Effector CD4-positive, alpha-beta T cell (primary cell): ENCODE measurements at places on chromosomes 6 and 20.

DNA sequence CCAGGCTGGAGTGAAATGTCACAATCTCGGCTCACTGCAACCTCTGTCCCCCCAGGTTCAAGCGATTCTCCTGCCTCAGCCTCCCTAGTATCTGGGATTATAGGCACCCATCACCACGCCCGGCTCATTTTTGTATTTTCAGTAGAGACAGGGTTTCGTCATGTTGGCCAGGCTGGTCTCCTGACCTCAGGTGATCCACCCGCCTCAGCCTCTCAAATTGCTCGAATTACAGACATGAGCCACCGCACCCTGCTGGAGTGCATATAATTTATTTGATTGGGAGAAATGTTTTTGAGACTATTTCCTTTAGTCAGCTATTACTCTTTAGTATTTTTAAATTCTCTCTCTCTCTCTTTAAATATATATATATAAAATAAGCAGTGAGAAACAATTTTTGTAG, 29.8 kb downstream of the FAM83B start:
- no peak for DNase-seq

DNA sequence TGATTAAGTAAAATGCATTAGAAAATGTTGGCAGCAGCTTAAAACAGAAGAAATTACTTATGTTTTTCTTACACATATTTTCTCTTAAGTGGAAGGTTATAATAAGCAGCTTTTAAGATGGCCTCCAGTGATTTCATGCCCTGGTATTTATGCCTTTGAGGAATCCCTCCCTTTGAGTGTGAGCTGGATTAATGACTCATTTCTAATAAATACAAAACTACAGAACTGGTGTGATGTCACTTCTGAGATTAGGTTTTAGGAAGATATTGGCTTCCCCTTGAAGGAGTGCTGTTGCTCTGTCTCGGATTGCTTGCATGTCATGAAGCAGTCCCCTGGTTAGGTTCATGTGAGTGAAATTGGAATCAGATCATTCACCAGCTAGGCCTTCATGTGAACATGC, 143.2 kb upstream of the EPHA7 start:
- no peak for DNase-seq

GRCh38 chr6:35068644-35069043, 72.5 kb downstream of the TCP11 start:
- no peak for DNase-seq

DNA sequence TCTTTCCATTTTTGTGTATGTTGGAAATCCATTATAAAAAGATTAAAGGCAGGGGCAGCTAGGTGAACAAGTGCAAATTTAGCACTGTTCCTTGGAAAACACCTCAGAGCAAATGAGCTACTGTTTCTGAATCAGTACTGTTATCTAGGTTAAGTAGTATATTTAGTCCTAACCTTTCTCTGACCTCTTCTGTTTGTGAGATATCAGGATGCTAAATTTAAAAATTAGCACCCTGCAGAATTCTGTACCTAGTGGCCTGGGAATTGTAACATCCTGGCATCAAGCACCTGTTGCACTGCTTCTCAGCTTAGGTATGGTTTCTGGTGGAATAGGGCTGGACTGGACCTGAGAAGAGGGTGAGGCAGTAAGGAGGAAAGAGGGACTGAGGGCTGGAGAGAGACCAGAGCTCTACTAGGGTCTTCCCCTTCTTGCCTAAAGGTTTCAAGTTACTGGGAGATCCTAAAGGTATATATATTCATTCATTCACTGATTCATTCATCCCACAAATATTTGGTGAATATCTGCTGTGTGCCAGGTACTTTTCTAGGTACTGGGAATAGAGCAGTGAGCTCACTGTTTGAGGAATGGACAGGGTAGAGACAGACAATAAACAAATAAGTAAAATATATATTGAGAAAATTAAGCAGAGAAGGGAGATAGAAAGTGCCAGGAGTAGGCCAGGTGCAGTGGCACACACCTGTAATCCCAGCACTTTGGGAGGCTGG, 5.2 kb downstream of the ZNF76 start:
- DNase-seq: no peak

DNA sequence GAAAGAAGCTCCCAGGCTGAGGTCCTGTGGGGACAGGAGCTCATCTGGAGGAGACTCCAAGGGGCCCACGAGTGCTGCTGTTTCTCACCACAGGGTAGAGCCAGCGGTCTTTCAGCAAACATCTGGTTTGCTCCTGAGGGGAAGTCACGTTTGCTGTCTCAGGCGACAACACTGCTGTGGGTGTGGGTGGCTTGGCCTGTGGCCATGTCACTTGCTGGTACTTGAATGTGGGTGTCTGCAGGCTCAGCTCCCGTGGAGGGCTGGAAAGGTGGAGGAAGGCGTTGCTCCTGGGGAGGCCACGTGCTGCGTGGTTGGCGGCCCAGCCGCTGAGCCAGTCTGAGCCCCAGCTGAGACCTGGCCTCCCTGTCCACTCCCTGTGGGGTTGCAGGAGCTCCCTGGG, 52.8 kb upstream of the MPC1 start:
- no peak for DNase-seq

DNA sequence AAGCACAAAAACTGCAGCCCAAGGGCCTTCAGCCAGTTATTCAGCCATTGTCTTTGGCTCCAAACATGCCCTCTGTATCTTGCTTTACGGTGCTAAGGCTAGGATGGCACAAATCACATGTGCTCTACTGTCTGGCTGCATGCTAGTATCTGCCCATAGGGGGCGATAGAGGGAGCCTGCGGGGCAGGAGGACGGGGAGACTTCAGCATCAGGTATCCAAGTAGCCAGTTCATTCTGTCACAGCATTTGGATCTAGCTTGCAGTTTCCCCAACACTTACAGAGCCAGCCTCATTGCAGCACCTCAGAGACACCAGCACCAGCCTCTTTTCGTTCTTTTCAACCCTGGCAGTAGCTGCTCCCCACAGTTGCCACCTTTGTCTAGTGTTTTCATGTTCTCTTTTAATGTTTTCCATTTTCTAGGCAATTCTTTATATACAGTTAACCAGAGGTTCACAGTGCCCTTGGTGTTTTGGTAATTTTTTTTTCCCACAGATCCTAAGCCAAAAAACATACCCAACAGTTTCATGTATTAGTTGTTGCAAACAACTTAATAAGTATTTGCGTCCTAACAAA, 705.9 kb downstream of the PTPRT start:
- DNase-seq: no peak

DNA sequence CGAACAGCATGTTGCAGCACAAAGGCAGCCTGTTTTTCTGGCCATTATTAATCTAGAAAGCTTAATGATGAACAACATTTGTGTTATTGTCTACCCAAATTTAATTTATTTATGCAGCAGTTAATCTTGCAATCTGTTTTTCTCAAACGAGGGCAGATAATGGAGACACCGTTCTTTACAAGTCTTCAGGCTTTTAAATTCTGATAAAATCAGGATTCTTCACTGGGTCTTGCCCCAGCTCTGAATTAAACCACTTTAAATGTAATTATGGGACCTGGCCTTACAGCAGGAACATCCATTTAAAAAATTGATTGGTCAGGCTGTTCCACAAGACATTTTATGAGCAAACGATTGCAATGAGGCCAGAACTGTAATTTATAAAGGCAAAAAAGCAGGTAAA, 26.5 kb upstream of the INSM1 start:
- no peak for DNase-seq

DNA sequence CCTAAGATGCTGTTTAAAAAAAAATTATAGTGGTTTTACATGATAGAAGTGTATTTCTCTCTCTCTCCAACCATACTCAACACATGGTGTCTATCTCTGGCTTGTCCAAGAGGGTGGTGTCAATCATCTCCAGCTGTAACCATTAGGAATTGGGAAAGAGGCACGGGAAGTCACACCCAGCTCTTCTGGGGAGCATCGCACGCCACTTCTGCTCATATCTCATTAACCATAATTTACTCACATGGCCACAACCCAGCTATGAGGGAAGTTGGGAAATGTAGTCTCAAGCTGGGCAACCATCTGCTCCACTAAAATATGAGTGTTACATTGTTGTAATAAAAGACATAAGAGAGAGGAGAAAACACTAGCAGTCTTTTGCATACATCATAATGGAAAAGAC, 30.4 kb upstream of the TSHZ2 start:
- no peak for DNase-seq

- no peak for DNase-seq
Measured at GRCh38 chr20:51917886-51918535, 115.7 kb upstream of the SALL4 start.

DNA sequence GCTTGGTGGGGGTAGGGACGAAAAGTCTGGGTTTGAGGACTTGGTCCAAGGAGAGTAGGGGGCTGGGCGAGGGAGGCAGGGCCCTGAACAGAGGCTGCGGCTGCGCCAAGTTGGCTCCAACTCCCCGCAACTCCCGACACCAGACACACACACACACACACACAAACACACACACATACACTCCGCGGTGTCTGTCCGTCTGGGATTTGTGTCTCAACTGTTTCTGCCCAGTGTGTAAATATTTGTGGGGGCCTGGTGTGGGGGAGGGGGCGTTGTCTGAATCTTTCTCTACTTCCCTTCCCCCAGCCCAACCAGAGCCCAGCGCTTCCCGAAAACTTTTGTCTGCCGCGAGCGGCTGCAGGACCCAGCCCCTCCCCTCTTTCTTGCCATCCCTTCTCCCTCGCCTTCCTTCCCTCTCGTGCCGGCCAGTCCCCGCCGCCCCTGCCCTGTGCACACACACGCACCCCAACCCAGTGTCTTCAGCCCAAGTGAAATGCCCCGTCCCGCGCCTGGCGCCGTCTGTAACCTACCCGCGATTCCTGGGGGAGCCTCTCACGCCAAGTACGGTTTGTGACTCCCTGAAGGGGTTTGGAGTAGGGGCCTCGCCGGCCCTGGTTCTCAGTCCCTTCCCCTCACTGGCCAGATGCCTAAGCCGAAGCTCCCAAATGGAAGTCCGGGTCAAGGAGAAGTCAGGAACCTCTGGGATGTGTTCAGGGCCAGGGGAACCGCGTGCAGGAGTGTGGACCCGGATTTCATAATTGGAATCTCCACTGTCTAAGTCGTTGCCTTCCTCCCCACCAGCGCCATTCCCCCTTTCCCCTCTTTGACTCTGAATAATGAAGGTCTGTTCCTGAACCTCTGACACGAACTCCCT, 904 bp downstream of the MDFI start:
- no peak for DNase-seq

DNA sequence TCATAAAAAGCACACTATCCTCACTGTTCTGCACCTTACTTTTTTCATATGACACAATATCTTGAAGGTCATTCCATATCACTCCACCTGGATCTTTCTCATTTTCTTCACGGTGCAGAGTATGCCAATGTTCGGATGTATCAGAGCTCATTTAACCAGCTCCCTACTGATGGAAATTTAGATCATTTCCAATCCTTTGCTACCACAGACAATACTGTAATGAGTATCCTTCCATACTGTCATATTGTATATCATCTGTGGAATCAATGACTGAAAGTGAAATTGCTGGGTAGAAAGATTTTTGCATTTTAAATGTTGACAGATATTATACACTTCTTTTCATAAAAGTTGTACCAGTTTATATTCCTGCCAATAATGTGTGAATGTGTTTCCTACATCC, 2.2 kb upstream of the RAB44 start:
- no peak for DNase-seq

- DNase-seq: no peak
Measured at GRCh38 chr6:149919834-149920225, 3.1 kb downstream of the RAET1G start.

DNA sequence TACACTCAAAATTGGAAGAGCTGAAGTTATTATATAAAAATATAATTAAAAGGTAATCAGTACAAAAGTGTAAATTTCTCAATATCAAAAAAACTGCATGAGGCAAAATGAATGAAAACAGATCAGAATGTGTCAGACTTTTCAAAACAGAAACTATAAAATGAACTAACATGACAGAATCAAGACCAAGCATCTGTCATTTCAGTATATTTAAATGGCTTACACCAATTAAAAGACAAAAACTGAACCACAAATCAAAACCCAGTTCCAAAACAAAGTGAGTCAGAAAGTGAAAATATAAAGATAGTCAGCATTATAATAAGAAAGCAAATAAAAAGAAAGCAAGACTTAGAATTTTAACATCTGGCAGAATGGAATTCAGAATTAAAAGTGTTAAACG, 289.7 kb downstream of the UBE3D start:
- DNase-seq: no peak

- DNase-seq: no peak
Measured at GRCh38 chr6:91816335-91816734, 1229.5 kb upstream of the MAP3K7 start.

DNA sequence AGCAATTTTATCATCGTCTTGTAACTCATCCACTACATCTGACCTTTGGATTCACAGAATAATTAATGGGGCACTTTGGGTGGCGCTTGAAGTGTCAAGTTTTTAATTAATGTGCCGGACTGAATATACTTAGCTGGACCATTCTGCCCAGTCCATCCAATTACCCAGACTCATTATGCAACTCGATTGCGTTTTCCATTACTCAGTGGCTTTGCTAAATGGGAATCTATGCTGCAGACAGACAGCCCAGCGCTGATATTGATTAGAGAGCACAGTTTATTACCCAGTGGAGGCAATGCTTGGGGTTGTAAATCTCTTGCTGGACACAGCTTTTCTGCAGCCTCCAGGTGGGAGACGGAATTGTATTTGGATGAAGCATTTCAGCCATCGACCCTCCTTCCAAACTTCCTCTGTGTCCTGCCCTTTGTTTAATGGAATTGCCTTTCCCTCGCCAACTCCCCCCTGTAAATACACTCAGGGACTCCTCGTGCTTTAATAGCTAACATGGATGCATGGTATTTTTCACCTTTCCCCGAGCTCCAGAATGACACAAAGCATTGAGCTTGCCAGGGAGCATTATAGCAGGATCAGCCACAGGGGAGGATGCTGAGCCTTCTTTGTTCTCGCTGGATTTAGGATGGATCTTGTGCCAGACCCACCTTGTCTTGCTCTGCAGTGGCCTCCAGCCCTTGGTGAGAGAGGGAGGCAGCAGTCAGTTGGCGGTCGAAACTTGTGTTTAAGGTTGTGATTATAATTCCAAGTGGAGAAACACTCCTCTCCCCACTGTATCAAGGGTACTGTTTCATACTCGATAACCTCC, 59.7 kb downstream of the EDN3 start:
- DNase-seq: no peak

DNA sequence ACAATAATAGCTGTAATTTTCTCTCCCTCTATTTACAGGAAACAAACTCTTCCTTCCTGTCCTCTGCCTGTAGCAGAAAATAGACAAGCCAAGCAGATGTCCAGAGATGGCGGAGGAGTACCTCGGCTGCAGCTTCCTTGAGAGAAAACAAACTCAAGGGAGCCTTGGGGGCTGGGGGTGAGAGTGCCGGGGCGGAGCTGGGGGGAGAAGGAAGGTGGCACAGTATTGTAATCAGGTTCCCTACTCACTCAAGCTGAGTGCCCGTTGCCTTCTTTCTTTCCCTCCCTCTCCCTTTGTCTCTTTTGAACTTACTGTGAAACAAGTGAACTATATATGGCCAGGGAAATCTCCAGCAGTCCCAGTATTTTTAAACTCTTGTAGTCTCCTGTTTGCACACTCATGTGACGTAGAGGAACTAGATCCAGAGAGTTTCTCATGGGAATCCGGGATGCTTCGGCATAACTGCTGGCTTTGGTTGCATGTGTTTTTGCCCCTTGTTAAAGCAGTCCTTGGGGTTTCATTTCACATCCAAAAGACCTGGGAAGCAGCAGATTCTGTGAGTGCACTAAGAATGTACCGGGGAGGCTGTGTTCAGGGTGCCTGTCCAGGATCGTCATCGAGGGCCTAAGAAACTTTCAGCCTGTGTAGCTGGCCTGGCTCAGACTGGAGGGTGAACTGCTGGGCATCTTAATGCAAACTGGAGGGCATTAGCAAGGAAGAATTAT, 44.6 kb upstream of the HDDC2 start:
- no peak for DNase-seq
